ENCODE measurements at places on chromosomes 3 and 15.

GRCh38 chr3:46564190-46565021 is 1.7 kb downstream of the LRRC2 start:
- no peak for DNase-seq

GRCh38 chr3:32577581-32578556 is 7.2 kb upstream of the DYNC1LI1 start:
- peak; percentile 28 for DNase-seq

- DNase-seq: no peak
Observed at GRCh38 chr3:166455744-166456143, 618.5 kb upstream of the BCHE start.

DNA sequence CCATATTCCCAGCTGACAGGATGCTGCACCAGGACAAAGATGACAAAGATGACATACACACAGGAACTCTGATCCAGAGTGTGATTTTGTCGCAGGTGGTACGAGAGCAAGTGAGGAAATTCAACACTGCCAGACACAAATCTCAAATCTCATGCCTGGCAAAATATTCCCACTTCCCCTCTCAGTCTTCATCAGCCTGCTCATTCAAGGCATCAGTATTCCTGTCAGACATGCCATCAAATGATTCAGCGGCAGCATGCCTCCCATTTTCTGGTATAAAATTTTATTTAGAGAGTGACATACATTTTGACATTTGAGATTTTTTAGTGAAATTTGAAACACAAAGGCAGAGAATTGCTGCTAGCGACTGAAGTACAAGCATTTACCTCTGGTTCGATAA is 228.1 kb upstream of the LMCD1 start:
- DNase-seq: no peak

DNA sequence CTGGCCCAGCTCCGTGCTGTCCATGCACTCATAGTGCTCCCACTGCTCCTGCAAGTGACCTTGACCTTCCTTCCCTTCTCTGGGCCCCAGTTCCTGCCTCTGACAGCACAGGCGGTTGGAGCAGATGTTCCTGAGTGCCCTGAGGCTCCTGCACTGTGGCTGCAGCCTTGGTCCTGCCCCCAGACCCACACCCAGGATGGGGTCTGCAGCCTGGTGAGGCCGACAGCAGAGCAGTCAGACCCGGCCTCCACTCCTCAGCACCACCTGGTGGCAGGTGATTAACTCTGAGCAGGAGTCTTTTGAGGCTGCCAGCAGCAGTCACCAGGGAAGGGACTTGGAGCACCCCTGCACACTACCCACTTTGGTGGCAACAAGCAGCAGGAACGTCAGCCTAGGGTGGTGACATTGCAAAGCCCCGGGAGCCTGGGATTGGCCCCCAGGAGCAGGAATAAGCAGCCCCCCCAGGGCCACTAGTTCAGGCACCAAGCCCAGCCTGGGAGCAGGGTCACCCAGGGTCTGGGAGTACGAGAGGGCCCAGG is 64.6 kb downstream of the CYP11A1 start:
- peak; percentile 70 for DNase-seq

DNA sequence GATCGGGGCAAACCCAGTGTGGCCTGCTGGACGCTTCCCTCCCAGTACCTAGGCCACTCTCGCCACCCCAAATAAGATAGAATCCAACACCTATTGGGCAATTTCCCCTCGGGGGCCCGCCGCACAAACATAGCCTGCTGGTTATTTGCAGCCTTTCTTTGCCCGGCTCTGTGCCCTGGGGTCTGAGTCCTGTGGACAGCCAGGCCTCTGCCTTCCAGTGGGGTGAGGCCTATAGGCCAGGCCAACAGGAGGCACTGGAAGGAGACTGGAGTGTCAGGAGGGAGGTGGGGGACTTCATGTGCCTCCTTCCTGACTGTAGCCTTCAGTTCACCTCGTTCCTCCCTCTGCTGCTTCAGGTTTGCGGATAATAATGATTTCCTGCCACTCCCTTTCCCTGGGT is 47.4 kb upstream of the LDHAL6B start:
- no peak for DNase-seq

DNA sequence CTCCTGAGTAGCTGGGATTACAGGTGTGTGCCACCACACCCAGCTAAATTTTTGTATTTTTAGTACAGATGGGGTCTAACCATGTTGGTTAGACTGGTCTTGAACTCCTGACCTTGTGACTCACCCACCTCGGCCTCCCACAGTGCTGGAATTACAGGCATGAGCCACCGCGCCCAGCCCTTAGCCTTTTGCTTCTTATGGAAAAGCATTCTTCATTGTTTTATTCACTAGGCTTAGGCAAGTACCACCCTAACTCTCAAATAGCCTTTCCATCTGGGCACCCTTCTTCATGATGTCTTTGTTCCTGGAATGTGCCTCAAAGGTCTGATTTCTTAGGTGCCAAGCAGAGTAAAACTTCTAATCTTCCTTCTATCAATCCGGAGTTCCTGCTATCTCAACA is 641.8 kb downstream of the FHIT start:
- no peak for DNase-seq

GRCh38 chr3:52834871-52835501 is at the start of gene MUSTN1:
Gene MUSTN1, minus strand, starts transcription at chr3:52835019. Its CDS starts 71 bp downstream, at chr3:52834948.
- no peak for DNase-seq

- no peak for DNase-seq
Observed at GRCh38 chr3:176046703-176047102, 1150.6 kb downstream of the TBL1XR1 start.

DNA sequence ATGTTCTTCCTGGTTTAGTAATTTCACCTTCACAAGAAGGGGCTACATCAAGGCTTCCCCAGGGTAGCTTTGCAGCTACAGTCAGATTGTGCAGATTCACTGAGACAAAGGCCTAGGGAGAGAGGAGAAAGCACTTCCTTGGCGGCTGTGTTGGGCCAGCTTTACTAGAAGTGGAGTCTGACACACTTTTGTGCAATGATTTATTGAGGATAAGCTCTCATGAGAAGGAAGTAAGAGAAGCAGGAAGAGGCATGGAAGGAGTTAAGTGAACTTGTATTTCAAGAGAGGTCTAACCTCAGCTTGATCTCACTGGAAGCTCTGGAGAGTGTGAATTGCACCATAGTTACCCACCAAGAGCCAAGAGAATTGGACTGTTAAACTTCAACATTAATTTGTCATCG is 78.9 kb downstream of the TGFBR2 start:
- no peak for DNase-seq

Measured in stimulated activated CD8-positive, alpha-beta memory T cell treated with anti-CD3 and anti-CD28 coated beads, Interleukin-4, amount 100 ng/mL, for 48 hours (primary cell).